ENCODE measurements at places on chromosomes 12 and 14.
A peak's percentile ranks its signal among the peaks of the same experiment; 100 is the strongest.

- DNase-seq, result no peak
Observed at GRCh38 chr14:71362282-71362681, 455.0 kb downstream of the PCNX1 start.

DNA sequence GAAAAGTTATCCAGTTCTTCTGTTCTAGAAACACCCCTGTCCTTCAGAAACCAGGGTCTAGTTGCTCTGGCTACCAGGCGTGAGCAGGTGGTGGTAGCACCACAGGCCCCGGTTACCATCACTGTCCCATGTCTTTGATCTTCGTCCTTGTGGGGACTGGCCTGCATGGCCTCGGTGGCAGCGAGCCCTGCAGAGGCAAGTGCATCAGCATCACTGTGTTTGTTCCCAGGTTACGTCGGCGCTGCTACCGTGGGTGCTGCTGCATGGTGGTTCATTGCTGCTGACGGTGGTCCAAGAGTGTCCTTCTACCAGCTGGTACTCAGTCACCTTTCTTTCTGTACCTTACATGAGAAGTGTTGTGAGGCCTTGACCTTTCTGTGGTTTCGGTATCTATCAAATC is 58.9 kb downstream of the ANAPC7 start:
- DNase-seq, result no peak

DNA sequence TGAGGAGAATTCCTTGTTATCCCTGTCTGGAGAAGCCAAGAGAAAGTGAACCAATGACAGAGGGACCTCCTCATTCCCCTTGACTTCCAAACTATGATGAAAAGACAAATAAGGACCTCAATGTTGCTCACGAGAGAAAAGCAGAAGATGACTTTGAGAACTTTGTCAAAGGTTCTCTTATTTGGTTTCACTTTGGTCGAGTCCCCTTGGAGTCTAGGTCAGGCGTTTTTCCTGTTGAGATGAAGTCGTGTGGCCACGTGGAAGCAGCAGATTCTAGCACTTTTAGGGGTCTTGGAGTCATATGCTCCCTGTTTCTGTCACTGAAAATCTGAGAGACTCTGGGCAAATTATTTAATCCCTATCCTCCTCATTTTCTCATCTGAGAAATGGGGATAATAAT is 33.8 kb upstream of the COL2A1 start:
- DNase-seq, result no peak

- DNase-seq, result no peak
Observed at GRCh38 chr12:43832463-43833168, 3.3 kb upstream of the TMEM117 start.

DNA sequence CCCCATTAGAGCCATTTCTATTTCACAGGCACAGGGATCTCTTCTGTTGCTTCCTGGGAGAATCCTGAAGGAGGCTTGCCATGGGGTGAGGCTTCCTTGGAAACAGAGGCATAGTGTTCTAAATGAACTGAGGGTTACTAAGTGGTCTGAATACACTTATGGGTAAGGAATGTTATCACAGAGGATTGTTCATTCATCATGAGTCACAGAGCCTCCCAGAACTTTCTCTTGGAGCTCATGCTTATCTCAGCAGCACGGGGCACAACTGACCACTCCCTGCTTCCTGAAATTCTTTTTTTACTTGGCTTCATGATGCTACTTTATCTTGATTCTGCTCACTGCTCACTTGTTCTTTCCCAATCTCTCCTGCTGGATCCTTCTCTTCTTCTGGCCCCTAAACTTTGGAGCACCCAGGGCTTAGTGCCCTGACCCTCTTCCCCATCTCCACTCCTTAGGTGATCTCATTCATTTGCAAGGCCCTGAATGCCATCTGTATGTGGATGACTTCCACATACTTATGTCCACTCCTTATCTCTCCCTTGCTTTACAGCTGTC is 57.9 kb downstream of the ANO6 start:
- peak; percentile 94 for DNase-seq

GRCh38 chr12:65472079-65472478 is 193.6 kb downstream of the MSRB3 start:
- DNase-seq, result no peak

GRCh38 chr12:113974006-113974405 is 7.9 kb upstream of the RBM19 start:
- no peak for DNase-seq

DNA sequence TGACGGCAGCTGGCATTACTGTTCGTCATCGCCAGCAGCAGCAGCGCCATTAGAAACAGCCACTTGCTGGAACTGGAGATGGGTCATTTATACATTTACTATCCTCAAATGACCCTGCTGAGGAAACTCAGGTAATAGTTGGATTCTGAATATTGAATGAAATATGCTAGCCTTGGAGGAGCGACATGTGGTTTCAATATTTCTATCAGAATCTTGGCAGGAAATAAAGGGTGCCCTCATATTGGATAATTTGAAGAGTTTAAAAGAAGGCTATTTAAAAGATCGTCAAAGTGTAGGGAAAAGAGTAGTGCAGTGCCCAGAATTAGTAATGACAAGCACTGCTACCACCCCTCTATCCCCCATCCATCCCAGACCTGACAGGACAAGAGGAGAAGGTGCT is 109.6 kb upstream of the CPM start:
- DNase-seq, result no peak

GRCh38 chr14:49538852-49539251 is 47.3 kb downstream of the RPS29 start:
- DNase-seq, result no peak

- DNase-seq, result no peak
Observed at GRCh38 chr12:105275997-105276733, 40.2 kb upstream of the APPL2 start.

DNA sequence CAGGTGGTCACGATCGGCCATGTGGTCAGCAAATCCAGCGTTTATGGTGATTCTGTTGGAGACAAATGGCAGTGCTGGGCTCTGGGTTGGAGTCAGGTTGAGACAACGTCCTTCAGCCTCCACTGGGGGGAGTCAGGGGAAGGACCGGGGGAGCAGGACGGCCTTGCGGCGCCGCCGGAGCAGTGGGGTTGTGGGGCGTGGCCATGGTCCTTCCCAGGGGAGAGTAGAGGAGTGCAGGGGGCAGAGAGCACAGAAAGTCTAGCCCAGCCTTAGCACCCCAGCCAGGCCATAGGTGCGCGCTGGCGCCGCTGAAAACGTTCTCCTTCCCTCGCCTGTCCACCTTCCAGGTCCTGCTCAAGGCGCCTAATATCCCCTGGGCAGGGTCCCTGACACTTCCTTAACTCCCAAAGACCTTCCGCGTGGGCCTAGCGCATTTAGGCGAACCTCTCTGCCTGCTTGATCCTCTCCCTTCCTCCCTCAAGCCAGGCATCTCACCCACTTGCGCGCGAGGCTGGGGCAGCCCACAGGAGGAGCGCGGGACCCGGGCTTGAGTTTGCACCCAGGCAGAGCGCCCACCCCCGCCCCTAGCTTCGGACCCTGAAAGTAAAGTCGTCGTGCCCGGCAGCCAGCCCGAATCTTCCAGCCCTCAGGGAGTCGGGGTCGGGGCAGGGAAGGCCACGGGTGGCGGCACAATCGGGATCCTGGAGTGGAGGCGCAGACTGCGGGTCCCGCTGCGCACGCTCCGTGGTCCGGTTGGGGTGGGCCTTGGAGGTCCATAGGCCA is 3.1 kb upstream of the KIF26A start:
- DNase-seq, result no peak

DNA sequence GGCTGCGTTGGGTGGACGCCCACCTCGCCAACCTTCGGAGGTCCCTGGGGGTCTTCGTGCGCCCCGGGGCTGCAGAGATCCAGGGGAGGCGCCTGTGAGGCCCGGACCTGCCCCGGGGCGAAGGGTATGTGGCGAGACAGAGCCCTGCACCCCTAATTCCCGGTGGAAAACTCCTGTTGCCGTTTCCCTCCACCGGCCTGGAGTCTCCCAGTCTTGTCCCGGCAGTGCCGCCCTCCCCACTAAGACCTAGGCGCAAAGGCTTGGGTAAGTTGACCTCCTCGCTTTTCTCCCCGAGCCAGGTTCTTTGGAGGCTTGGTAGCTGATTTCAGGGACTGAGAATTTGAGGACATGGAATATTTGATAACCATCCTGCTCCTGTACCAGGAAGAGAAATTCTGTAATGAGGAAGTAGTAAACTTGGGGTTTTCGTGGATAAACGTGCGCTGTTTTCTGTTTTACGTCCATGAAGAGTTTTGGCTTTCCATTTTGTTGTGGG is 530 bp downstream of the APAF1 start:
- DNase-seq, result no peak

DNA sequence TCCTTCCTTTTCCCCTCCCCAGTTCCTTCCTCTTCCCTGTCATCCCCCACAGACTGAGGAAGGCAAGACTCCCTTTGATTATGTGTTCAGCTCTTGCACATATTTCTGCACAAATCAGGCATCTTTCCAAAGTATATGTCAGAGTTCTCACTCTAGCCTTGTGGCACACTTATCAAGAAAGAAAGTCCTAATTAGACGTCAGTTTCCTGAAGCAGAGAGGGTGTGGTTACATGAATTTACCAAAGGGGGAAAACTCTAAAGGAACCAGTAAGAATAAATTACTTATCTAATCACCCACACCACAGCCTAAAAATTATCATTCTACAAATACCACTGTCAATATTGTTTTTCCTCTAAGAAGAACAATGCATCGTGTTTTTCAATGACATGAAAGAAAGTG is 120.7 kb upstream of the GRIP1 start:
- no peak for DNase-seq

DNA sequence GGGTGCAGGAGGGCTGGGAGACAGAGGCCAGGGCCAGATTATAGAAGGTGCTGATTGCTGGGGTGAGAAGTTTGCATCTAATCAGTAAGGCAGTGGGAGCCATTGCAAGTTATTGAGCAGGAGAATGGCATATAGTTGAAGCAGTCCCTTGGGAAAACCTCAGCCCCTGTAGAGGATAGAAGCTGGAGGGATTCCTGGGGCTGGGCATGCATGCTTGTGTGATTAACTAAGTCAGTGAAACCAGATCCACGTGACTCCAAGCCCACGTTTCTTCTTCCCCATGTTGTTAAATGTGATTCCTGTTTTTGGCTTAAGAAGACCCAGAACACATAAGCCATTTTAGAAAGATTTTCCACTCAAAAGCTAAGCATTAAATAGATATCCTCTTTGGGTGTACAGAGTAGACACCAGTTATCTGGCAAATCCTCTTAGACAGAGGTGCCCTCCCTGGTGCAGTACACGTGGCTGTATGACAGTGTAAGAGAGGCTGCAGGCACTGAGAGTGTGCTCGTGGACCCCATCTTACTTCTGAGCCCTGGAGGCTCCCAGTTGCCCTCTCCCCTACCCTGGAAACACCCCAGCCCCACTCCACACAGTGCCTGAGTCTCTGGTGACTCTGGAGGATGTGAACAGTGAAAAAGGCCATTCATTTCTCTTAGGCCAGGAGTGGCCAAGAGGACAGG is 3.2 kb downstream of the C14orf132 start:
- DNase-seq, result no peak

GRCh38 chr14:103019826-103020225 is 37.5 kb downstream of the CDC42BPB start:
- DNase-seq, result no peak

DNA sequence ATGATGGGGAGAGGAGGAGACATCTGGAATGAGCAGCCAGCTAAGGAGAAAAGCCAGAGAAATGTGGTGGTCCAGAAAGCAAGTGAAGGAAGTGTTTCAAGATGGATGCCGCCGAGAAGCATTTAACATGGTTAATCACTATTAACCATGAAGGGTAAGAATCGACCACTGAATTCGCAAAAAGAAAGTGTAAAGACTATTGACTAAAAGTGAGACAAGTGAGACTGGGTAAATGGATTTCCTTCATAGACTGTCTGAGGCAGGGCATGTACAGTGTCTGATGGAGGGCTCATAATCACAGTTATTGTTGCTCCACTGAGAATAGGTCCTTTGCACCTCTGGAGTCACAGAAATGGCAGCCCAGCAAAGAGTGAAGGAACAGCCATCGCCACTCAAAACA is 25.3 kb upstream of the CLMN start:
- no peak for DNase-seq
